ENCODE measurements at places on chromosomes 5 and 9.

DNA sequence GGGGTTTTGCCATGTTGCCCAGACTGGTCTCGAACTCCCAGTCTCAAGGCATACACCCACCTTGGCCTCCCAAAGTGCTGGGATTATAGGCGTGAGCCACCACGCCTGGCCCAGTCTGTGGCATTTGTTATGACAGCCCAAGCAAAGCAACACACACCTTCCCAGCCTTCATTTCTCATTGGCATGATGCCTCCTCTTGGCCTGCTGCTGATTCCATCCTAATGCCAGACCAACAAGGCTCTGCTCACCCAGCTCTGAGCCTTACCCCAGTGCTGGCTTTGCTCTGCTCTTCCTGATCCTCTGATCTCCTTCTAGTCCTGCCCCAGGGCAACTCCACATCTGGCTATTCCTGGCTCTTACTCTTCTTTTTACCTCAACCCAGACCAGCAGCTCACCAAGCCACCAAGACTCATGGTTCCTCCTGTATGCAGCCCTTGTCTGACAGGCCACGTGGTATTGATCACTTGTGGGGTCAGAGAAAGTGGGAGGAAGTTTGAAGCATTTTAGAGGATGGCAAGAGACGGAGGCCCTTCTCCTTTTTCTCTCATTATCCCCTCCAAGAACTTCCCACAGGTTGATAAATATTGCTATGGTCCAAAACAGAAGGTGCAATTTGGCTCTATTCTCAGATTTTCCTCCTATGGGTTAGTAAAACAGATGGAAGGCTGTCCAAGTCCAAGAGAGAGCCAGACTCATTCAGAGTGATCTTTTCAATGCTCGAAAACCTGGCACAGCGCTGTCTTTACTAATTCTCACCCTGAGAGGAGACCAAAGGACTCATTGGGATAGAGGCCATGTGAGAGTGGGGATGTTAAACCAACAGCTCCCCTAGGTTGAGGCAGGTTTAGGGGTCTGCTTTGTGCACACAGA, 958 bp downstream of the CD180 start:
- DNase-seq: no peak

GRCh38 chr9:130240410-130241197, 25.0 kb upstream of the HMCN2 start:
- no peak for DNase-seq

GRCh38 chr5:166639151-166639550, 1652.3 kb upstream of the WWC1 start:
- DNase-seq: no peak

DNA sequence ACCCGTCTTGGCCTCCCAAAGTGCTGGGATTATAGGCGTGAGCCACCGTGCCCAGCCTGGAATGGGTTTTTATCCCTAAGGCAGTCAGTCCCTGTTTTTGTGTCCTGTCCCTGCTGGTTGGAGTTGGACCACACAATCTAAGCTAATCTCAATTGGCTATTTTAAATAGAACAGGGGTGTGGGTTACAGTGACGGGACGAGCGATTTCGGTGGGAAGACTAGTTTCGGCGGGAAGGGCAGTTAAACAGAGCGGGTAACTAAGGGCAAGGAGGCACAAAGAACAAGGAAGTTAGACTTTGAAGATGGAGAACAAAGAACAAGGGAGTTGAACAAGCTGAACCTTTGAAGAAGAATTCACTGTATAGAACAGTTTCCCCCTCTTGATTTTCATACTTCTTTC, 1.4 kb downstream of the GTF3C5 start:
- no peak for DNase-seq

GRCh38 chr9:132409828-132410528, at the start of gene CFAP77:
CFAP77 (plus strand) TSS chr9:132410211; CDS start chr9:132410272, 61 bp downstream.
- DNase-seq: no peak

DNA sequence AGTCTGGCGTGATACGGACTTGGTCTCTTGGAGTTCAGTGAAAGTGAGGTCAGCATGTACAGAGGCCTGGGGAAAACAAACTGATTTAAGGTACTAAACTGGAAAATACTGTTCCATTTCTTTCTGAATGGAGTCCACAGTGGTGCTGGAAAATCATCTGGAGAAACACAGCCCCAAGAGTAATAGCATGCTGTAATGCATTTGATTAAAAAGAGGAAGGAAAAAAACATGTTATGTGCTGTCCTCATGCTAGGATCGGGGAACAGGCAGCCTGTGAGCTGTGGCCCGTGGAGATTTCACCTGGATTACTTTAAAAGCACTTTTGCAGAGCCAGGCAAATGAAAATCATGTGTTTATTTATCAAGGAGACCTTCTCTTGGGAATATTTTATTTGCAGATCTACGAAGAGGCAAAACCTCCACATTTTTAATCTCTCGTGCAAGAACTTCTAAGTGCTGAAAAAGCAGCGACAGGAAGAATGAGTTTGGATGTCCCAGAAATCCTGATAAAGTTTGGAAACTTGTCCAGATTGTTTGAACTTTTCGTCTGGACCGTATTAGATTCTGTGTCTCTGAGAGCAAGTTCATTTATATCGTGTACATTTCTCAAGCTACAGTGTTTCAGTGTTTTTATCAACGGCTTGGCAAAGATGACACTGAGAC, 228.8 kb downstream of the GAS1 start:
- DNase-seq: no peak

GRCh38 chr5:73895471-73895870, 269.5 kb downstream of the ARHGEF28 start:
- no peak for DNase-seq

DNA sequence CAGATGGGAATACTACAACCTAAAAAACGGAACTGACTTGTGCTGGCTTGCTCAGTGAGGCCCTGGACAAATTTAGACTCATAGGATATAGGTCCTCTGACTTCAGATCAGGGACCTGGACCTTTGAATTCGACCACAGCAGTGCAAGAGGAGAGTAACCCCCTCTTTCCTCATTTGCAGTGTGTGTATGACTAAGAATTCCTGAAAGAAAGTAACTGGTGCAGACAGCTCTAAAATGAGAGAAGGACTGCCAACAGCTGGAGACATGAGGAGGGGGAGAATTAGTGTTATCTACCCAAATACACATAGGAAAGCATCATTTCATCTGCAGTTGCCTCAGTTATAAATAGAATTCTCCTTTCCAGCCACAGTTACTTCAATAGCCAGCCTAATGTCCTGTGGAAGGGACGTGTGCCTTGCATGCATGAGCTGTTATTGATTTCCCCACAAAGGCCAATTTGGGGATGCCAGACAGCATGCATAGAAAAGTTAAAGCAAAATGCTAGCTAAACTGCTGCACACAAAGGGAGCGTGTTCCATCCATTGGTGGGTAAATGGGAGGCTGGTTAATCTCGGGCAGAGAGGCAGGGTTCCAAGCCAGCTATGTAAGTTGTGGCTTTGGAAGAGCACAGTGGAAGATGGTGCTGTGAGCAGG, 442.7 kb downstream of the CDK5RAP2 start:
- no peak for DNase-seq

DNA sequence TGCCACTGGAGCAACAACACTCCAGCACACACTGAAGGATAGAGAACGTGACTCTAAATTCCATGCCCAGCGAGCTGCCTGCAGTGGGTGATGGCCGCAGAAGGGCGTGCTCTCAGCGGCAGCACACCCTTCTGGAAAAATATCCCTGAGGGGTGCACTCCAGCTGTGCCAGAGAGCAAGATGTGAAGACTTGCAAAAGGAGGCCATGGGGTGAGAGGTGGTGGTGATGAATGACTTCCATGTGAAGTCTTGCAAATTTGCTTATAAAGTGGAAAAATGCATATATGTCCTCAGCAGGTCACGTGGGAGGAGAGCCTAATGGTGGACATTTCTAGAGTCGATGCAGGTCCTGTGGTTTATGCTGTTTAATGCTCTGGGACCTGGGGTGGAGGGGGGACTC, 39.8 kb upstream of the COL5A1 start:
- no peak for DNase-seq

Data from NCI-H2107 (cell line).